ENCODE measurements at places on chromosomes 2 and 18.

DNA sequence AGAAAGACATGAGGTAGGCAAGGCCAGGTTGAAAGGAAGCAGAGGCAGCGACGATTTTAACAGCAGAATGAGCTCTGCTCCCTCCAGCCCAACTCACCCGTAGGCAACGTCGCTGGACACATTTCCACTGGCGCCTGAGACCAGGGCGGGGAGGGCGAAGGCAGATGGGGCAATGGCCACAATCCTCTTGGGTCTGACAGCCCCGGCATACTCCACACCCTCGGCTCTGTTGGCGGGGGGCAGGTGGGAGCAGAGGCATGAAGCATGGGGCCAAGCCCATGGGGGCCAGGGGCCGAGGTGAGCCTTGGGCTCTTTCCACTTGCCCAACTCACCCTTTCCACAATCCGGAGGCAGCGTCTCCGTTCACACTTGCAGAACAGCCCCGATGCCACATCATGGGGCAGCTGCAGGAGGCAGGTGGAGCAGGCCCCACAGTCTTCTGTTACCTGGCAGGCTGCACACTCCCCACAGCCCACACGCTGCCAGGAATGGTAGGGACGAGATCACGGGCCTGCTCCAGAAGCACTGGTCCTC lies 5.8 kb downstream of the MBD1 start:
- DNase-seq: no peak

- DNase-seq: no peak
Observed at GRCh38 chr2:176560296-176560695, 291.1 kb downstream of the MTX2 start.

GRCh38 chr2:113872201-113872600 lies 17.7 kb upstream of the ACTR3 start:
- no peak for DNase-seq

- DNase-seq: no peak
Observed at GRCh38 chr2:139175510-139175909, 395.3 kb upstream of the NXPH2 start.
